Tibial nerve (tissue), 4 donors: ENCODE measurements at places on chromosomes 7 and 10.

DNA sequence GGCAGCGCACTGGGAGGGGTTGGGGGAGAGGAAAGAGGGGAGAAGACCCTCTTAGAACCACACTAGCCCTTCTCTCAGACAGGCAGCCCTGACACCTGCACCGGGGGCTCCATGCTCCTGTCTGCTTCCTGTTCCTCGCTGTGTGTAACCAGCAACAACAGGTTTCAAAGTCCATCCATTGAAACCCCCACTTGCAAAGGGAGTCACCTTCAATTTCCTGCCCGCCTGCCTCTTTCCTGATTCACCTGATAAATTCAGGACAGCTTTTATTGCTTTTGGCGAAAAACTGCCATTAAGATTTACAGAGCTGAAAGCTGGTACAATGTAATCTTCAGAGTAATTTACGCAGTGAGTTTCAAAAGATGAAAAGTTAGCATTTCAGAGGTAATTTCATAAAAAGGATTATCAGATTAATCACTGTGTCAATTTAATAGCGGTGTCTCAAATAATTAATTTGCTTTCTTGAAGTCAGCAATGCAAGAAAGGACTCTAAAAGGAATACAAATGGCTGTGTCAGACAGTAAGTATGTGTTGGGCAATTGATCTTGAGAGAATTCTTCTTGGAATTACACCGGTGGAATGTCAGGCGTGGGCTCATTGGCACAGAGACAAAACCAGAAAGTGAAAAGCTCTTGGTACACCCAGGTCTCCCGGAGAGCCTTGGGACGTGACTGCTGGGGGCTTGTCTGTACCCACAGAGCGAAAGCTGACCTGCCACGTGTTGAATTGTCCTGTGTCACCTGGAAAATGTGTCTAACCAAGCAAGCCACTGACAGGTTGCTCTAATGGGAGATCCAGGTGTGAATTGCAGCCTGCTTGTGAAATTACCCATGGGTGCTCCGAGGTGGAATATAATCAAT is 60.7 kb downstream of the TMEM209 start:
- DNase-seq, result no peak

DNA sequence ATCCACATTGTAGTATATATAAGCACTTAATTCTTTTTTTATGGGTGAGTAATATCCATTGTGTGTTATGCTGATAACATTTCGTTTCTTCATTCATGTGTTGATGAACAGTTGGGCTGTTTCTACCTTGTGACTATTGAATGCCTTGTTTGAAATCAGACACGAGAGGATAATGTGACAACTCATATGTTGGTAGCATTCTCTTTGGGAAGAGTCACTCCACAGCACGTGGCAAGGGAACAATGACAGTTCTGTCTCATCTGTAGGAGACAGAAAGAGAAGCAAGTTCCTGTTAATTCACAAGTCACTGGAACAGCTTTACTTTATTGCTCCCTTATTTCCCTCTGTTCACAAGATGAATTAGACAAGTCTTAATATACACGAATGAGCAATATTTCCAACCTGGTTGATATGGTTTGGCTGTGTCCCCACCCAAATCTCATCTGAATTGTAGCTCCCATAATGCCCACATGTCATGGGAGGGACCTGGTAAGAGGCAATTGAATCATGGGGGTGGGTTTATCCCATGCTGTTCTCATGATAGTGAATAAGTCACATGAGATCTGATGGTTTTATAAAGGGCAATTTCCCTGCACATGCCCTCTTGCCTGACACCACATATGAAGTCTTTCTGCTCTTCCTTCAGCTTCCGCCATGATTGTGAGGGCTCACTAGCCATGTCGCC is 125.3 kb downstream of the SEC23IP start:
- no peak for DNase-seq

GRCh38 chr10:88592381-88592780 is 5.8 kb downstream of the LIPJ start:
- DNase-seq, result no peak

DNA sequence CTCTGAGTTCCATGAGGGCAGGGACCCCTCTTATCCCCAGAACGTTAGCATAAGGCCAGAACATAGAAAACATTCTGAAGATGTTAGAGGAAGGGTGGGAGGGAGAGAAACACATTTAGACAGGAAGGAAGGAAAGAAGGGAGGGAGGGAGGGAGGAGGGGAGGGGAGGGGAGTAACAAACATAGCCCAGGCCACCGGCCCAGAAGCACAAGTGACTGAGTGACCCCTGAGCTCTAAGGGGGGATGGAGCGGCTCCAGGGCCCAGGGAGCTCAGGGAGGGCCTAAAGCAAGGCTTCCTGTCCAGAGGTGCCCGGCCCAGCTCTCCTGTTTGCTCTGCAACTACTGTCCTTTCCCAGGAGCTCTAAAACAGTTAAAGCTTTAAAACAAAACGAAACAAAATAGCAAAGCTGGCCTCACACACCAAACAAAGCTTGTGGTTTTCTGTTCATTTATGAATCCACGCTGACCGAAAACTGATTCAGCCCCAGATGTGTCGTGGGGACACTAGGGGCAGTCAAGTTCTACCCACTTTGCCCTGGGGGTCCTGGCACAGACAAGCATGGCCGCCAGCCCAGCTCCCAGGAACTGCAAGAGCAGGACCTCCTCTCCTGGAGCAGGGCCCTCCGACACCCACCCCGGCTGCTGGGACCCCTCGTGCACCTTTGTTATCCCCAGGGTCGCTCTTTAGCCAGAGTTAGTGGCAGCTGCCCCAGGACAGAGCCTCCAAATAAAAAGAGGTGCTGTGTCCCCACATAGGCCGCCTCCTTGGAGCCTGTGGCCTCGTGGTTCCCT is 496.2 kb upstream of the FOXK1 start:
- DNase-seq, result no peak

- no peak for DNase-seq
Measured at GRCh38 chr10:5818894-5819293, 5.7 kb upstream of the GDI2 start.

DNA sequence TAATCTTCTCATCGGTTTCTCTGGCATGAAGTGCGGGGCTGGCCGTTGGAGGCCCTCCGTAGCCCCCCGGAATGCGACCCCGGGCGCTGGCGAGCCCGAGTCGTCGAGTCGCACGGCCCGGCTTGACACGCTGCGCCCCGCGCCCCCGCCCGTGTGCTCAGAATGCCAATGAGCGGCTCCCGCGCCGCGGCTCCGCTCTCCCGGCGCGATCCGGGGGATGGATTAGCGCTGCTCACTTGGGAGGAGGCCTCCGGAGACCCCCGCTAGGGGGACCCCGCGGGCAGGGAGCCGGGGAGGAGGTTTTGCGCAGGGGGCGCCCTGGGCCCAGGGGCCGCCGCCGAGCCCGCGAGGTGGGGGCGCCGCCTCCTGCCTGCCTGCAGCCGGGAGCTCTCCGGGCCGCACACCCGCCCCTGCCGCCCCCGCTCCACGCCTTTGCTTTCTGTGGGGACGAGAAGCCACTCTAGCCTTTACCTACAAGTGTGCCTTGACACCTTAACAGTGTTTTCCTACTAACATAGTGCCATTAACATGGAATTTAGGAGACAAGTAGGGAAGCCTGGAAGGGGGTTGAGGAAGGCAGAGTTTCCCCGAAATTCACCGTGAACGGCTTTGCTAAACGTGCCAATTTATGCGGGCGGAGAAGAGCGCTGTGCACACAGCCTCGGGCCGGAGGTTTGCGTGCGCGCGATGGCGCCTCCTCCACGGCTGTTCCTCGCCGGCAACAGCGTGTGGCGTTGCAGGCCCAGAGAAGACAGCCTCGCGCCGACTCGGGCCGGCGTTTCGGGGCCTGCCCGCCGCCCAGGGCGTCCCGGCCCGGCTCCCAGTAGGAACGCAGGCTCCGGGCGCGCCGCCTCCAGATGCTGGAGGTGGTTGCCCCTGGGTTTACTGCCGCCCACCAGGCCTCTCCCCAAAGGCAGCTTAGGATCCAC is 7.1 kb downstream of the SHH start:
- DNase-seq, result no peak

DNA sequence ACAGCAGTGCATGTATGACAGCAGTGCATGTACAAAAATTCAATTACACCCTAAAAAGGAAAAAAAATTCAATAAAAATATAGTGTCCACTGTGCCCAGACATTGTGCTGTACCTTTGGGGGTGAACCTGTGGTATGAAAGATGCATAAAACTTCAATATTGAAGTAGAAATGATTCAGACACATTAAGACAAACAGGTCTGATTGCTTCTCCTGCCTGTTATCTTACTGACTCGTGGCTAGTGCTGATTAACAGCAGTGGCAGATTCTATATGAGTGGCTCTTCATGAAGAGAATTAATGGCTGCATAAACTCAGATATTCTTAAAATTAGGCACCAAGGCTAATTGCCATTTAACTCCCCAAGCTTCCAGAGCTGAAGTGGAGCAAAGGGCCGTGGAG is 37.9 kb downstream of the GATA3 start:
- no peak for DNase-seq
